Stimulated activated CD4-positive, alpha-beta T cell treated with anti-CD3 and anti-CD28 coated beads, Interleukin-2, amount 100 ng/mL, for 4 hours (primary cell): ENCODE measurements at places on chromosomes 7 and 10.

DNA sequence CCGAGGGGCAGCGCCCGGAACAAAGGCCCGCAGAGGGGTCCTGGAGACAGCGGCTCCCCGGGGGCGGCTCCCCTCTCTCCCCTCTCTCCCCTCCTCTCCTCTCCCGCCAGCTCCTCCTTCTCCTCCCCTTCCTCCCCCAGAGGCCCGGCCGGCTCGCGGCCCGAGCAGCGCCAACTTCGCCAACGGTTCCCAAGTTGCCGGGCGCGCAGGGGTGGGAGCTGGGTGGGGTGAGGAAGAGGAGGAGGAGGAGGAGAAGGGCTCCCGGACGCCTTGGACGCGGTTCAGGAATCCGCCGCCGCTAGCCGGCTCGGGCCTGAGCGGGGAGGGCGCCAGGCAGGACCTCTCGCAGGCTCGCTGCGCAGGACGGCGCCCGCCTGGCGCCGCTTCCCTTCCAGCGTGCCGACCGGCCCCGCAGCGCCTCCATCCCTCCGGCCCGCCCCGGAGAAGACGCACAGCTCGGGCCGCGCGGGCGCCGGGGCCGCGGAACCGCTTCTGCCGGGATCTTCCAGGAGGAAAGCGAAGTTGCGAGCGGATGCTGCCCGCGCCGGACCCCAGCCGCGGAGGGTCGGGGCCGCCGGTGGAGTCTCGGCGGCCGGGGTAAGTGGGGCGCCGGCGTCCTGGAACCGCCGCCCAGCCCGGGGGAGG is at the start of gene CHST3:
CHST3 (plus strand) TSS at position 298 of the 645 bp plus-strand sequence. CDS start 41,448 bp downstream, outside the sequence.
- DNase-seq: no peak

DNA sequence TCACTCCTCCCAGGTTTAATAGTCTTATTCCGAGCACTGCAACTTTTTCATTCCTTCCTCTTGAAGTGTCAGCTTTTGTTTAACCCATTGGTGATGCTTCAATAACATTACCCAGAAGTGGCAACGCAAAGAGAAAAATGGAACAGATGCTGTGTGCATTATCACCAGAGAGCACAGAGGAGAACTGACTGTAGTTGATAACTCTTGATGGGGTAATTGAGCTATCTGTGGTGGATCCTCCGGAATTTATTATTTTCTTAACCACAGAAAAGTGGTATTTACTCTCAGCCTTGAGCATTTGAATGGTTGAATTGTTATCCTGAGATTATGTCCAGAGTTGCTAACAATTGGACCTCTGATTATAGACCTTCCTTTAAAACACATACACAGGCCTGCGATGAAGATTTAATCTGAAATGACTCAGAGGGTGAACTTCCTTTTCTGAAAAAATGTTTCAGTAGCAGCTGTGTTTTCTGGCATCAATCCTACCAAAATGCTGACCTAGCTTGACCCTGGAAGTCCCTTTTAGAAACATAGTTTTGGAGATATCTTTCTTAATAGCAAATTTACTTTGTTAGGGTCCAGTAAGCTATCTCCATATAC is 1584.4 kb upstream of the LRRTM3 start:
- DNase-seq: no peak

DNA sequence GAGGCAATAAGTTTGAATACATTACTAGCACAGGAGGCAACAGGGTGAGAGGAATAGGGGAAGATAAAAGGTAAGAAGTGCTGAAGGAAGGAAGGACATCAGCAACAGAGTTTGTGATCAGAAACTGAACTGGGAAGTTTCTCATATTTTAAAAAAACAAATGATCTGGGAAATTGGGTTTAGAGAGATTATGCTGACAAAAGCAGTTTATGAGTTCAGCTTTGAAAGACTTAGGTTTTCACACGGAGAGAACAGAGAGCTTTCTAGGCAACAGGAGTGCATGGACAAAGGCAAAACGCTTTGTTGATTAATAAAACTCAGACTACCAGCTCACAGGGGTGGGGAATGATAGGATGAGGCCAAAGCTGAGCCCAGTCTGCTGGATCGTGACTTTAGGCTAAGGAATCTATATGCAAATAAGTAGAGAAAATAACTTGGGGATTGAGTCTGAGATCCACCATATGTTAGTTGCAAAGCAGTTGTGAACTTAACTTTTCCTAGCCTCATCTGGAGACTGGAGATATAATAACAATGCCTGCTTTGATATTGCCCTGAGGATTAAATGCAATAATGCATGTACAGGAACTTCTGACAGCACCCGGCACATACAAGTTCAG is 4.2 kb downstream of the OSBPL3 start:
- DNase-seq: no peak

DNA sequence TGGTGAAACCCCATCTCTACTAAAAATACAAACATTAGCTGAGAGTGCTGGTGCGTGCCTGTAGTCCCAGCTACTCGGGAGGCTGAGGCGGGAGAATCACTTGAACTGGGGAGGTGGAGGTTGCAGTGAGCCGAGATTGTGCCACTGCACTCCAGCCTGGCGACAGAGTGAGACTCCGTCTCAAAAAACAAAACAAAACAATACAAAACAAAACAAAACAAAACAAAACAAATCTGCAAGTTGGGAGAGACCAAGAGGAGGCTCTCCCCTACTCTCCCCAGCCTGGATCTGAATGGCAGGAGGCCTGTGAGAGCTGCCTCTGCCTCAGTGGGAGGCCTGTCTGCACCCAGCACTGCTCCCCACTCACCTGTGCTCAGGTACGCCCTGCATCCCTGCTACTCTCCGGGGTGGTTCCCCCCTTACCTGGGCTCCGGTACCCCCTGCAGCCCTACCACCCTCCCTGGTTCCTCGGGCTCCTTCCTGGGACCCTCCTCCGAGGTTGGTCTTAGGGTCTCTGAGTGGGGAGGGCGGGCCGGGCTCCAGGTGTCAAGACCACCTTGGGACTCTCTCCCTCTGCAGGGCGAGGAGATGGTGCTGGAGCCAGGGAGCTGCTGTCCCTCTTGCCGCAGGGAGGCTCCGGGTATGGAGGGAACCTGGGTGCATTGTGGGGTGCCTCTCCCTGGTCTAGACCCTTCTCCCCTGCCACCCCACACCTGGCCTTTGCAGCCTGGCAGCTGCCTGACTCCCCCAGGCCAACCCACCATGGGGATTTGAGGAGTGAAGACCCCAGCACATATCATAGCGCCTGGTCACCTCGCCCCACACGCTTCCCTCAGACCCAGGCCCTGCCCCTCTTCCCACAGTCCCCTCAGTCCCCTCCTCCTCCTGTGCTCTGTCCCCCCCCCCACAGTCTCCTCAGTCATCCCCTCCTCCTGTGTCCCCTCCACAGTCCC is 9.5 kb upstream of the ZNF862 start:
- no peak for DNase-seq

GRCh38 chr7:81111358-81111757 is 192.5 kb upstream of the SEMA3C start:
- no peak for DNase-seq

- DNase-seq: no peak
Measured at GRCh38 chr7:28136885-28137284, 43.7 kb downstream of the JAZF1 start.

GRCh38 chr7:83060218-83060617 is 102.5 kb downstream of the PCLO start:
- no peak for DNase-seq

DNA sequence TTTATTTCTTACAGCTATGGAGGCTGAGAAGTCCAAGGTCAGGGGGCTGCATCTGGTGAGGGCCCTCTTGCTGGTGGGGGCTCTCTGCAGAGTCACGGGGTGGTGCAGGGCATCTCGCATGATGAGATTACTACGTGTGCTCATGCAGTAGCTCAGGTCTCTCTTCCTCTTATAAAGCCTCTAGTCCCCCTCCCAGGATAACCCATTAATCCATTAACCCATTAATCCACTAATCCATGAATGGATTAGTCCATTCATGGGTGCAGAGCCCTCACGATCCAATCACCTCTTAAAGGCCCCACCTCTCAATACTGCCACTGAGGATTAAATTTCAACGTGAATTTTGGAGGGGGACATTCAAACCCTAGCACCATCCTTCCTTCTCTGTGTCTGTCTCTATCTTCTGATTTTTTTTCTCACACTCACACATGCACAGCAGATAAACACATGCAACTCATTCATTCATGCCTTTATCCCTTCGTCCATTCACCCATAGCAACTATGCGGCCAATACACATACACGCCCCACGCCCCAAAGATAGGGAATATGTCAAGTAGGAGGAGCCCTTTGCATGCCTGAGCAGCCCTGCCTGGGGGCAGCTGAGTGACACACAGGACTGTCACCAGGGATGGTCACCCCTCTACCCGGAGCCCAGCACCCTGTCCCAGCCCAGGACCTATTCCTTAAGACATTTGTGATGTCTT is 86.5 kb downstream of the C10orf105 start:
- DNase-seq: no peak

DNA sequence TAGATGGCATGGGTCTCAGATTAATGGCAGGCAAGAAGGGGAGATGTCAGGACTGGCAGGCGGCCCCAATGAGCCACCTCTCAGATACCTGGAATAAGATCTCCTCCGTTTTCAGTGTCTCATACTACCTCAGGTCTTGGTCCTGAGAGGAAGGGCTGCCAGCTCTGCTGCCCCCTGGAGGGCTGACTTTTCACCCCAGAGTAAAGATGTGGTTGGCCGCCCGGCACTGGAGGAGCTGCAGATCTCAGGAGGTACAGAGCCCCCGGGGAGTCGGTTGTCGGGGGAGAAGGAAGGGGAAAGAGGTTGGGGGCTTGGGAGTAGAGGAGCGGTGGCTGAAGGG is 642 bp upstream of the COL13A1 start:
- DNase-seq: no peak

DNA sequence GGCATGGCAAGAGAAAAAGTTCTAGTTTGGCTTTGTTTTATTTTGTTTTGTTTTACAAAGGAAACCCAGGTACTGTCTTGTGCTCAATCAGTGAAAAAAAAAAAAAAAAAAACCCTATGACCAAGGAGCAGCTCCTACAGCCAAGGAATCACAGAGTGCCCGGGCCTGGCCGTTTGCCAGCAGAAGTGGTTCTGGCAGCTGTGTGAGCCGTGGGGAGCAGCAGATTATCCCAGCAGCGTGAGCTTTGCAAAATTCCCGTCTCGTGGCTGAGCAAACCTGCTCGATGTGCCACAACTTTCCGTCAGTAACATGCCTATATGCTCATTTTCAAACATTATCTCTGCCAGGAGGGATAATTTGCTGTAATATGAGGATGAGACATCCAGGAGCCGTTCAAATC is 293.7 kb downstream of the POU6F2 start:
- DNase-seq: no peak

- DNase-seq: no peak
Measured at GRCh38 chr10:6612371-6612770, 32.3 kb upstream of the PRKCQ start.

DNA sequence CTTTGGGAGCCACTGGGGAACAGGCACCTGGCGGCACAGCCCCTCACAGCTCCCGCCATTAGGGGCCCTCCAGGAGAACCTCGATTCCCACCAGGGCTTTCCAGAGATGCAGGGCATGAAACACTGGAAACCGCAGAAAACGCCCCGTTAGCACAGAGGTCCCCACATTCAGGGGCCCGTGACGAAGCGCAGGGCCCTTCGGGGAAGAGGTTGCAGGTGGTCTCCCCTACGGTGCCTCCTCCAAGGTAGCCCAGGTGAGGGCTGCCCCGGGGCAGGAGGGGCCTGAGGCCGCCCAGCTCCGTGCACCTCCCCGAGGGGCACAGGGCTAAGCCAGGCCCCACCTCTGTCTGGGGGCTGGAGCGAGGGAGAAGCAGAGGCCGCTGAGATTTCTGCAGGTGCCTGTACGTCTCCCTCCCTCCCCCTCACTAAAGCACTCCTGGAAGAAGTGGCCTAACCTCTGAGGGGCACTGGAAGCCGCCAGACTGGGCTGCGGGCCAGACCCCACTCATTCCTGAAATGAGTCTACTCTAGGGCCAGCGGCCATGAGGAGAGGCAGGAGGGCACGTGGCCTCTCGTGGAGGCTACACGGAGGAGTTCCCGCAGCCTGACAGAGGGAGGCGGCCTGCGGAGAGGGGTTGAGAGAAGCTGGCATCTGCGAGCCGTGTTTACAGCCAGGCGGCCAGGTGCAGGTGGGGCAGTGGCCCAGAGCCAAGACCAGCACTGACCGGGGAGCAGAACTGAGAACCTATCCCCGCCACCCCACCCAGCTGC is 6.9 kb downstream of the PDGFA start:
- no peak for DNase-seq

- DNase-seq: no peak
Measured at GRCh38 chr10:68752711-68753350, 31.8 kb downstream of the CCAR1 start.

DNA sequence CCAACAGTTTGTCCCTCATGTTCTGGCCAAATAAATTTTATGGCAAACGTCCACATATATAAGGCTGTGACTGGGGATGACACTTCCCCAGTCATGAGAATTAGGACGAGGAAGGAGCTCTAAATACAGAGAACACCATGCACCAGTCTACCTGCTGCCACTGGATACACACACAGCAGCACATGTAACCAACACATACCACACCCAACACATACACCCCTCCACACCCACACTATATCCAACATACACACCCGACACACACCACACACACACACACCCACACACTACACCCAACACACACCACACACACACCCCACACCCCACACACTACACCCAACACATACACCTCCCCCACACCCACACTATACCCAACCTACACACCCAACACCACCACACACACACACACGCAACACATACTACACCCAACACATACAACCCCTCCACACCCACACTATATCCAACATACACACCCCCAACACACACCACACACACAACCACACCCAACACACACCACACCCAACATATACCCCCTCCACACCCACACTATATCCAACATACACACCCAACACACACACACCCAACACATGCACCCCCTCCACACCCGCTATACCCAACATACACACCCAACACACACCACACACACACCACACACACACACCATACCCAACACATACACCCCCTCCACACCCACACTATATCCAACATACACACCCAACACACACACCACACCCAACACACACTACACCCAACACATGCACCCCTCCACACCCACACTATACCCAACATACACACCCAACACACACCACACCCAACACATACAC is 74.1 kb downstream of the HIPK2 start:
- no peak for DNase-seq

GRCh38 chr10:31754803-31755624 is 173.6 kb downstream of the ARHGAP12 start:
- DNase-seq: no peak

GRCh38 chr10:91566115-91566514 is 66.8 kb downstream of the PPP1R3C start:
- no peak for DNase-seq

- DNase-seq: no peak
Measured at GRCh38 chr10:21297603-21298383, 227.7 kb downstream of the SKIDA1 start.
